ENCODE measurements at places on chromosomes 13 and 19.
A peak's percentile ranks its signal among the peaks of the same experiment; 100 is the strongest.

DNA sequence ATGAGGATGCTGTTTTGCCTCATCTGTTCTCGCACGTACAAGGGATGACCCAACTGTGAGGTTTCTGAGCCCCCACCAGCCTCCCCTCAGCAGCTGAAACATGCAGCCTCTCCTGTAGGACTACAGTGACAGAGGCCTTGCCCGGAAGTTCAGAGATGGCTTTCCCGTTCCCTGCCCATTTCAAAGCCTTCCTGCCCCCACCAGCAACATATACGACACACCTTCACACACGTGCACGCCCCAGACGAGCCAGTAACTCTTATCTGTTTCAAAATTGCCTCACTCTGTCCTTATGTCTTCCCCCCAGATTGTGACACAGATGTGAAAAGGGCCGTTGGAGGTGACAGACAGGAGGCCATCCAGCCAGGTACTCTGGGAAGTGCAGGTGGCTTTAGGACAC is 95.8 kb downstream of the RAB20 start:
- DNase-seq, result no peak

GRCh38 chr13:98819382-98820010 is 67.0 kb upstream of the SLC15A1 start:
- no peak for DNase-seq

DNA sequence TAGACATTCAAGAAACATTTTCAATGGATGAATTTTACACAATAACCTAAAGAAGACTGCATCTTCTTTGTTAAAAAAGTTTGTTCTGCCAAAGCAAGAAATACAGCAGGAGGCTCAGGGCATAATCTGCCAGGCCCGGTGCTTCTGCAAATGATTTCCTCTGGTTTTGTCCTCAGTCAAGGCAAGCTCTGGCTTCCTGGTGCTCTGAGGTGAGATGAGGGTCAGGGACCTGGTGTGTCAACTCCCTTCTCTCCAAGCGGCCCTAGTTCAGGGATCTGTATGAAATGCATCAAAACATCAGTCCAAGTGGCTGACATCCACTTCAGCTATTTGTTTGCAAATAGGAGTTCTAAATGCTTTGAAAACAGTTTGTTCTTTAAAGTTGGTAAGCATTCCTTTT is 31.6 kb downstream of the LACC1 start:
- DNase-seq, result no peak

GRCh38 chr13:49308097-49308875 is 60.6 kb downstream of the CDADC1 start:
- DNase-seq, result peak; percentile 83

GRCh38 chr19:58559275-58560006 is 1.0 kb upstream of the UBE2M start:
- peak; percentile 95 for DNase-seq

GRCh38 chr13:33918199-33918932 is 100.4 kb downstream of the RFC3 start:
- DNase-seq, result peak; percentile 74

DNA sequence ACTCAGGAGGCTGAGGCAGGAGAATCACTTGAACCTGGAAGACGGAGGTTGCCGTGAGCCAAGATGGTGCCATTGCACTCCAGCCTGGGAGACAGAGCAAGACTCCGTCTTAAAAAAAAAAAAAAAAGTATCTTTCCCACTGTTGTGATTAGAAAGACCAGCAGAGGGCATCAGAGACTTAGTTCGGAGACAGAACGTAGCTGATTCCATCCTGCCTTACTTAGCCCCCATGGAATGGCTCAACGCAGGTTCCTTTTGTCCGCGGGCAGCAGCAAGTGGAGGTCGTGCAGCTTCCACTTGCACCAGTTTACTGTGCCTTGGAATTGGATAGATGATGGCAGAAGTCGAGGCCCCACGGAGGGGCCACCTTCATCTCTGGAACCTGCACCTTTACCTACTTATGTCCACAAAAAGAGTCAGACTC is 8.1 kb downstream of the TIMM29 start:
- peak; percentile 83 for DNase-seq

- DNase-seq, result no peak
Observed at GRCh38 chr13:112059457-112060281, 7.3 kb upstream of the SOX1 start.

- no peak for DNase-seq
Observed at GRCh38 chr13:113794764-113795173, 35.7 kb downstream of the TMEM255B start.

DNA sequence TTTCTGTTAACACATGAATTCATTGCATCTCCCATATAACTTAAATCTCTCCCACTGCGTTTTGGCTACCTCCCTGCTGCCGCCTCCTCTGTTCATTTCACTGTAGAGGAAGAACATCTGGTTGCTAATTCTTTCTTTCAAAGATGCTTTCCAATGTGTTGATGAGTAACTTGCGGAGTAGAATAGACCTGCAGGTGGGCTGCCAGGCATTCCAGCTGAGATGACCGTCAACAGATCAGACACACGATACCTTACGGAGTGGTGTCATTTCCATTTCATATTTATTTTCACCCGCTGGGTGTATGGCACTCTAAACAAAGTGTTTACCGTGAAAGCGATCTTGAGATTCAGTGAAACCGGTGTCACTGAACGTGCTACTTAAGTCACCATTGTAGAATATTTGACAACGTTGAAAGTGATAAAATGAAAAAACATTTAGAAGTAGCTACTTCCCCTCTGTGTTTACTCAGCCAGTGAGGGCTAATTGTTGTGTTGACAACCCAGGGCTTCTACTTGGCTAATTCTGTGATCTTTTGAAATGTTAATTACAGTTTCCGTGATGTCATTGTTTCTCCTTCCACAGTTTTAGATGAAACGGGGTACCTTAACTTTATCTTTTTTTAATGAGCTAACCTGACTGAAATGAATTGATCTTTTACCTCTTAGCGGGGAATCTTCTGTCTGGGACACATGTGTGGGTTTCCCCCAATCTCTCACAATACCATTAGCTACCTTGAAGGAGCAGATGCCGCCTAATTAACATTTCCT is 228.5 kb upstream of the ARGLU1 start:
- DNase-seq, result no peak

- DNase-seq, result no peak
Observed at GRCh38 chr19:55652311-55653128, 2.3 kb upstream of the U2AF2 start.

- peak; percentile 78 for DNase-seq
Observed at GRCh38 chr19:15199661-15200552, 888 bp downstream of the NOTCH3 start.

DNA sequence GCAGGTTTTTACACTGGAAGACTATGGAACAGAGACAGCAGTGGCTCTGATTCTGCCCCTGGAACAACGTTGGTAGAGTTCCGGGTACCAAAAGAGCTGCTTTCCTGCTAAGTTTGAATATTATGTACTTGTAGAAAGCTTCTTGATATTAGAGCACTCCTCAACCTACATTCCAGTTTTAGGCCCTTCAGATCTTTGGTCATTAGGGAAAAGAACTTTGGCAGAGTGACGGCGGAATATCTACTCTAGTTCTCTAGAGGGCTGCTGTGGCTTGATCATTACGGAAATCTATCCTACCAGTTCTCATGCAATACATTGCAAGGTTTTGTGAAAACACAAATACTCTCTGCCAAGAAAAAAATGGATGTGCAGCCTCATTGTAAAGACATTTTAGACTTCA is 415.7 kb downstream of the DIAPH3 start:
- no peak for DNase-seq

GRCh38 chr19:54478677-54479266 is 5.7 kb upstream of the CDC42EP5 start:
- DNase-seq, result peak; percentile 62

DNA sequence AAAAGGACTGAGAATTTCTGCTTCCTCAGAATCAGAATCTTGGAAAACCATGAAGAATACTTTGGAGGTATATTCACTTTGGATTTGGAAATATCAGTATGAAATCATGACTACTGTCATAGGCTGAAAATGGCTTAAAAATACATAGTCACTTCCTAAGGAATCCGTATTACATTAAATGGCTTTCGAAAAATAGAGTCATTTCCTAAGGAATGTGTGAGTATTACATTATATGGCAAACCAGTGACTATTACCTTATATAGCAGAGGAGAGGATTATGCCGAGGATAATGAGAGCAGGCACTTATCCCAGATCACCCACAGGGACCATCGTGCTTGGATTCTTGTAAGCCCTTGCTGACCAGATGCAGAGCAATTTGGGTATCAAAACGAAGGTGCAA is 1471.8 kb downstream of the EFNB2 start:
- no peak for DNase-seq

- peak; percentile 62 for DNase-seq
Observed at GRCh38 chr19:40594657-40595091, 6.5 kb upstream of the LTBP4 start.

DNA sequence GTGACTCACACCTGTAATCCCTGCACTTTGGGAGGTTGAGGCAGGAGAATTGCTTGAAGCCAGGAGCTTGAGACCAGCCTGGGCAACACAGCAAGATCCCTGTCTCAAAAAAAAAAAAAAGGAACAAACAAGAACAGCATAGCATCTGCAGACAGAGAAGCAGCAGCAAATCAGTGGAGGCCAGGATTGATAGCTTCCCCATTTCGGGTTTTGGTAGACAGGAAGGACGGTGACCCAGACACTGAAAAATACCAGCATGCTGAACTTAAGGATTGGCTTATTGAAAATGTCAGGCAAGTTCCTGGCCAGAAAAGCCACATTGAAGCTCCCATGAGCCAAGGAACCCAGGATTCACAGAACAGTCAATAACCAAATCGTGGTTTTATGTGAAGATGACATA is 3.0 kb downstream of the ZNF490 start:
- no peak for DNase-seq

- DNase-seq, result no peak
Observed at GRCh38 chr13:114088863-114089262, 43.6 kb downstream of the RASA3 start.

- no peak for DNase-seq
Observed at GRCh38 chr19:33492090-33492489, 29.5 kb downstream of the PEPD start.

DNA sequence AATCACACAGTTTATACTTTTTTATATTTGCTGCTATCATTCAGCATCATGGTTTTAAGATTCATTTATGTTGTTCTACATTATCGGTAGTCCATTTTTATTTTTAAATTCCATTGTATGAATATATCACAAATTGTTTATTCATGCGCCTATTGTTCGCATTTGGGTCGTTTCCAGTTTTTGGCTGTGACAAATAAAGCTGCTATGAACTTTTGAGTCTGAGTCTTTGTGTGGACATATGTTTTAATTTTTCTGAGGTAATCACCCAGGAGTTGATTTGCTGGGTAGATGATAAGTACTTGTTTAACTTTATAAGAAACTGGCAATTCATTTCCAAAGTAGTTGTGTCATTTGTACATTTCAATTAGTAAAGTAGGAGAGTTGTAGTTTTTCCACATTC is 74.2 kb upstream of the CSNK1A1L start:
- no peak for DNase-seq

- no peak for DNase-seq
Observed at GRCh38 chr13:42153199-42154113, 105.0 kb downstream of the DGKH start.

DNA sequence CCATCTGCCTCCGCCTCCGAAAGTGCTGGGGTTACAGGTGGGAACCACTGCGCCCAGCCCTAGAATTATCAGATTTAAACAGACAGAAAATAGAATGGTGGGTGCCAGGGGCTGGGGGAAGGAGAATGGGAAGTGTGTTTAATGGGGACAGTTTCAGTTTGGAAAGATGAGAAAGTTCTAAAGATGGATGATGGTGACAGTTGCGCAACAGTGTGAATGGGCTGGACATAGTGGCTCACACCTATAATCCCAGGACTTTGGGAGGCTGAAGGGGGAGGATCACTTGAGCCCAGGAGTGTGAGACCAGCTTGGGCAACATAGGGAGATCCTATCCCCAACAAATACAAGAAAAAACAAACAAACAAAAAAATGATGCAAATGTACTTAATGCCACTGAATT is 15.9 kb downstream of the KANK2 start:
- no peak for DNase-seq
